ENCODE measurements at places on chromosomes 1 and 21. TPM values are rescaled to one million over a fixed set of nuclear protein-coding genes. Genes with fewer than 3 reads are reported as not detected.

The SPRR2D gene
- polyA plus RNA-seq: not detected

The ZSWIM5 gene
- polyA plus RNA-seq: 4.6 TPM

GRCh38 chr1:83762416-83762815, 236.5 kb downstream of the TTLL7 start:
- no peak for DNase-seq

DNA sequence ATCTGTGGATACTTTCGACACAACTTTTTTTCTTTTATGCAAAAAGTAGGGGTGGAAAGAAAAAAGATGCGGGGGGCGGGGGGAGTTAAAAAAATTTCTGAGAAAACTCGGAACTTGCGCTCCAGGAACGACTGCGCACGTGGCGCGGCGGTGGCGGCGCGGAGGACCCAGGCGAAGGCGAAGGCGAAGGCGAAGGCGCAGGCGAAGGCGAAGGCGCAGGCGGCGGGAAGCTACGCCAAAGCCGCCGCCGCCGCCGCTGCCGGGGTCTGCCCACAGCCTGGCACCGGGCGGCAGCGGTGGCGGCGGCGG, 208 bp upstream of the BARHL2 start:
- DNase-seq: no peak

GRCh38 chr21:41613533-41613909, 105.6 kb upstream of the TMPRSS2 start:
- no peak for DNase-seq

GRCh38 chr1:204076891-204077290, 4.0 kb downstream of the SOX13 start:
- DNase-seq: no peak

The CRP gene
- not detected for polyA plus RNA-seq

DNA sequence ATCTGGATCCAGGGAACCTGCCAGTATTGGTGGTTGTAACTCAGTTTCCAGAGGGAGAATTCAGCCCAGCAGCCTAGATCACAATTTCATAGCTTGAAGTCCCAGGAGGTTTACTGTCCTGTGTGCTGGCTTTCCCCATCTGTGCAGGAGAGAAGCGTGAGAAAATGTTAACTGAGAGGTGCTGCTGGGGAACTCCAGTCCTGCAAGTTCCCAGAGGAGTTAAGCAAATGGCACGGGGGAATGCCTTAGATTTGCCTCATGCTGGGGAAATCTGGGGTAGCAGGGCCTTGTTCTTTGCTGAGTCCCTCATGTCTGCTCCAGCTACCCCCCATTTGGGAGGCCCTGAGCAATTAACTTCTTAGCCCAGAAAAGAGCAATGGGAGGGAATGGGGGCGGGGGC, 25.1 kb upstream of the SLAMF6 start:
- DNase-seq: no peak

DNA sequence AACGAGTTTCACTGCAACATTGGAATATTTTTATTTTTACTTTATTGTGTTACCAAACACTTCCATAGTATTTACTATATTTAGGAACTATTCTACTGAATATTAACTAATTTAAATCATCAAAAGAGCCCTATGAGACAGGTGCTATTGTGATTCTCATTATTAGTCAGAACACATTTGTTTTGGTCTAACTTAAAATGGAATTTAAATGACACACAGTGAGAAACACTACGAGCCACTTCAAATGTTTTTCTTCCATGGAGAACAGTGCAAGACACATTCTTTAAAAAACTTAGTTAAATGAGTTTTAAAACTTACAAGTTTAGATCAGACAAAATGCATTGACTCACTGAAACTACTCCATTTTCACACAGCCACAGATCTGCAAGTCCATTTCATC, 6.6 kb upstream of the TRAF3IP3 start:
- DNase-seq: no peak

DNA sequence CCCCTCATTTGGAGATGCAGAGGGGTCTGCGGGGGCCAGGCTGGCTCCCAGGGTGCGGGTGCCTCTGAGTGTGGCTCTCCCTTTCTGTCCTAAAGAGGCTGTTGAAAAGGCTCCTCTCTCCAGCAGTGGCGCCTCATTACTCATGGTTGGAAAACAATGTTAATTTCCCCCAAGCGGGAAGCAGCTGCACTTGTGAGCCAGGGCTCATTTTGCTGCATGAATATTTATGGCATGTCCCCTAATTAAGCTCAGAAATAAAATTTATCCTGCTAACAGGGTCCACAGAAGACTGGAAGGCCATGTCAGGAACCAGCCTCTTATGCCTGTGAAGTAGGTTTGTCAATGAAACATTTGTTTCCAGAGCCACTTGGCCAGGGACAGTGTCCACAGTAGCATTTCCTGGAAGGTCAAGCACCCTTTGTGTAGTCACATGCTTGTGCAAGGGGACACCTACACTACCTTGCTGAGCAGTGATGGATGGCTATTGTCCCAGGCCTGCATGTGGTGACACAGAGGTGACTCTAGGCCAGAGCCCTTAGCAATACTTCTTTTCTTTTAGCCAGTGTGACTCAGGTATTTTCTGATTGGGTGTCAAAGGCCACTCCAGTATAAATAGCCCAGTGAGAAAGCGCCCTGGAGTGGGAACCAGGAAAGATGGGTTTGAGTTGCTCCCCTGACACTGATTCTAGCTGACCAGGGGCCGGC, 259.0 kb downstream of the FOXD2 start:
- DNase-seq: peak; percentile 27

Measured in small intestine (tissue), 16 donors.